ENCODE measurements at places on chromosomes 1 and 21. TPM values are rescaled to one million over a fixed set of nuclear protein-coding genes. Genes with fewer than 3 reads are reported as not detected.
A peak's percentile ranks its signal among the peaks of the same experiment; 100 is the strongest.

GRCh38 chr1:119002028-119002686, 14.0 kb upstream of the TBX15 start:
- peak overlapping the region; percentile 39 for H3K27ac ChIP-seq
- H3K4me3 ChIP-seq, result peak overlapping the region; percentile 38
- peak; percentile 99 for DNase-seq
- peaks cover 15% of the 10 kb centered on the region for H3K4me1 ChIP-seq
- H3K27me3 ChIP-seq, result peaks cover 14% of the 10 kb centered on the region
- no peaks in the 10 kb centered on the region for H3K36me3 ChIP-seq

DNA sequence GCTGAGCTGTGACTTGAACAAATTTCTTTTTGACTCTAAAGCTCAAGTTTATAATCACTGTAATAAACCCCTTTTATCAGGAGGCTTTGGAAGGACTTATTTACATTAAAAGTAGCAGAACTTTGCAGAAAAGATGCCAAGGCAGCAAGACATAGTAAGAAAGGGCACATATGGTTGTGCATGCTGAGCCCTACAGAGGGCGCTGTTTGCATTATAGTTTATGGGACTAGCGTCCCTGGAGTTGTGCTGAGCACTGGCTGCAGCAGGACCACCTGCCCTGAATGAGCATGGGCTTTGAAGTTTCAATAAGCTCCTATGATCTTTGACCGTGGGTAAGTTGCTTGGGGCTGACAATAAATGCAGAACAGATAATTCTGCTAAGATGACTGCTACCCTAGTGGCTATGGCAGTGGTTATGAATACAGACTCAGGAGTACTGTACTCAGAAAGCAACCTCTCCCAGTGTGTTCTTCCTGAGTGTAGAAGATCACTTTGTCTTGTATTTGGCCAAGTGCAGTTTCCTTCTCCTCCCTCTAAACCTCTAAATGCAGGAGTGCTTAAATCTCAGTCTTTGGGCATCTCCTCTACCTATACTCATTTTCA, 45.4 kb upstream of the USP1 start:
- no peak for DNase-seq
- H3K36me3 ChIP-seq, result no peaks in the 10 kb centered on the region
- no peaks in the 10 kb centered on the region for H3K4me1 ChIP-seq
- peaks cover 2% of the 10 kb centered on the region for H3K27me3 ChIP-seq
- H3K27ac ChIP-seq, result no peak overlapping the region

- H3K27me3 ChIP-seq, result no peaks in the 10 kb centered on the region
- H3K27ac ChIP-seq, result no peak overlapping the region
- H3K4me3 ChIP-seq, result no peak overlapping the region
- H3K36me3 ChIP-seq, result no peaks in the 10 kb centered on the region
- no peaks in the 10 kb centered on the region for H3K4me1 ChIP-seq
- DNase-seq, result no peak
Measured at GRCh38 chr1:230578616-230579015, 63.7 kb upstream of the COG2 start.

DNA sequence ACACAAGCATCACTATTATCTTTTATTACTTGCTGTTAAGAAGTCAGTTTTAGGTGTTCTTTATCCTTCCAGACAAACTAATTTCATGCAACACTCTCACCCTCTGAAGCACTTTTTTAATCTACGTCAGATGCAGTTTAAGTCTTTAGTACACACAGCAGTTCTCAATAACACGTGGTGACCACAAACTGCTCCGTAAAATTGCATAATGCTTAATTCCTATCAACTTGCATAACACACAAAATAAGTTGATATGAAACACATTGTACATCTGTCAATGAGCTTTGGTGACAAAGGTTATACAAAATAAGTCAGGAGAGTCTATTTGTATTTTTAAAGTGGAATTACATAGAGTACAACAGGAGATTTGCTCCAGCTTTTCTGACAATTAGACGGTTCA, 140.9 kb upstream of the ETS2 start:
- H3K4me1 ChIP-seq, result peaks cover 8% of the 10 kb centered on the region
- H3K27me3 ChIP-seq, result peaks cover 80% of the 10 kb centered on the region
- H3K36me3 ChIP-seq, result no peaks in the 10 kb centered on the region
- DNase-seq, result no peak
- H3K4me3 ChIP-seq, result no peak overlapping the region

GRCh38 chr1:2166695-2167094, 27.9 kb downstream of the FAAP20 start:
- H3K4me3 ChIP-seq, result no peak overlapping the region
- H3K27me3 ChIP-seq, result peaks cover 19% of the 10 kb centered on the region
- no peaks in the 10 kb centered on the region for H3K36me3 ChIP-seq
- DNase-seq, result no peak
- H3K27ac ChIP-seq, result no peak overlapping the region

GRCh38 chr1:227758366-227758765, 23.1 kb downstream of the SNAP47 start:
- no peak for DNase-seq
- H3K36me3 ChIP-seq, result peaks cover 26% of the 10 kb centered on the region
- peaks cover 41% of the 10 kb centered on the region for H3K4me1 ChIP-seq
- H3K27me3 ChIP-seq, result no peaks in the 10 kb centered on the region

- H3K4me3 ChIP-seq, result no peak overlapping the region
- DNase-seq, result no peak
- no peaks in the 10 kb centered on the region for H3K36me3 ChIP-seq
- no peaks in the 10 kb centered on the region for H3K27me3 ChIP-seq
- peaks cover 8% of the 10 kb centered on the region for H3K4me1 ChIP-seq
Measured at GRCh38 chr1:42003433-42003832, 84.7 kb upstream of the HIVEP3 start.

- no peaks in the 10 kb centered on the region for H3K36me3 ChIP-seq
- H3K4me1 ChIP-seq, result peaks cover 23% of the 10 kb centered on the region
- peaks cover 7% of the 10 kb centered on the region for H3K27me3 ChIP-seq
- peak overlapping the region; percentile 62 for H3K27ac ChIP-seq
- DNase-seq, result peak; percentile 100
Measured at GRCh38 chr1:21586846-21587601, 77.8 kb downstream of the ALPL start.

GRCh38 chr1:44220755-44221154, 7.5 kb downstream of the DMAP1 start:
- no peaks in the 10 kb centered on the region for H3K27me3 ChIP-seq
- H3K36me3 ChIP-seq, result peaks cover 58% of the 10 kb centered on the region
- H3K4me1 ChIP-seq, result peaks cover 15% of the 10 kb centered on the region
- H3K27ac ChIP-seq, result peak overlapping the region; percentile 70
- no peak for DNase-seq
- H3K4me3 ChIP-seq, result no peak overlapping the region

GRCh38 chr1:211944733-211945500, 90.4 kb downstream of the INTS7 start:
- peaks cover 7% of the 10 kb centered on the region for H3K36me3 ChIP-seq
- H3K27me3 ChIP-seq, result no peaks in the 10 kb centered on the region
- DNase-seq, result no peak
- no peak overlapping the region for H3K27ac ChIP-seq
- no peak overlapping the region for H3K4me3 ChIP-seq

Gene ANGPTL3
- total RNA-seq, result under 0.01 TPM

Gene TMPRSS15
- total RNA-seq, result not detected

Gene CC2D1B
- 39.8 TPM for total RNA-seq

Gene SERINC2
- total RNA-seq, result 10.9 TPM

Gene SLC44A3
- total RNA-seq, result 7.1 TPM
